ENCODE measurements at places on chromosomes 12 and 14.
A peak's percentile ranks its signal among the peaks of the same experiment; 100 is the strongest.

GRCh38 chr12:39442831-39443080 is 164 bp downstream of the KIF21A start:
- no peak for DNase-seq

- no peak for DNase-seq
Measured at GRCh38 chr14:78141590-78141989, 28.6 kb upstream of the NRXN3 start.

DNA sequence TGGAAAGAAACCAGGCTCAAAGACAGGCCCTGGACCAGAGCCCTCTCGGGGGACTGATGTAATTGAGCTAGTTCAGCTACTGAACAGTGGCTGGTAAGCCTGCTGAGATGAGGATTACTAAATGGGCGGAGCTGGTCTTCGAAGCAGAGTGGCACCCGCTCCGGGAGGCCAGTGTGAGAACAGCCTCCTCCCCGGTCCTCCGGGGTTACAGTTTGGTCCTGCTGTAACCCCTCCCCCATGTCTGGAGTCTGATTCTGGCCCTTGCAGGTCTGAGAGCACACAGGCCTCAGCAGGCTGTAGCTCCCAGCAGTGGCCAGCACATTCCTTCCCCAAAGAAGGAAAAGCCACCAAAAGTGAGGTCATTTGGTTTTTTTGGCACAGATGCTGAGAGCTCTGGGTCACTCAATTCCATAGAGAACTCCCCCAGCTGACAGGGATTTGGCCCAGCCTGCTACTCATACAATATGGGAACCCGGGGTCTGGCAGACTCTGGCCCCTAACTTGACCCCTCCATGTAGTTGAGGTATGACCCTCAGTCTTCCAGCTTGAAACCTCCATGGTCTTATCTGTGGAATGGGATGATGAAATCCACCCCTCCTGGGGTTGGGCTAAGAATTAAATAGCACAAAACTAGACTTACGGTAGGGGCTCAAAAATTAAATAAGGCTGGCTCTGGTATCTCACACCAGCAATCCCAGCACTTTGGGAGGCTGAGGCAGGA is 39.0 kb downstream of the ACTN1 start:
- peak; percentile 98 for DNase-seq

DNA sequence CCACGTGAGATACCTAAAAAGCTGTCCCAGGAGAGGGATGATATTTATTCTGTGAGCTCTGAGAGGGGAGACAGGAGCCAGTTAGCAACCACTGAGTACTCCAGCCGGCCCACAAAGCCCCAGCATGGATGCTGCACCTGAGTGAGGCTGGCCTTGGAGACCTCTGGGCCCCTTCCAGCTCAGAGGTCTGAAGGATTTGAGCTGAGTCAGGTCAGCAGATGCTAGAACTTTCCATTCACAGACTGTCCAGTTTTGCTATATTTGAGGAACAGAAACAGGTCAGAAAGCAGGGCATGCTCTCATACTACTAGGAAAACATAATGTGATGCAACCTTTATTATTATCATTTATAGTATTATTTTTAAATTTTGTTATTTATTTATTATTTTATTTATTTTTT is 15.0 kb upstream of the MAPKAPK5 start:
- no peak for DNase-seq

- DNase-seq, result no peak
Measured at GRCh38 chr12:132572106-132572505, 38.3 kb downstream of the LRCOL1 start.

GRCh38 chr12:117874842-117875434 is 93.9 kb downstream of the KSR2 start:
- peak; percentile 42 for DNase-seq

DNA sequence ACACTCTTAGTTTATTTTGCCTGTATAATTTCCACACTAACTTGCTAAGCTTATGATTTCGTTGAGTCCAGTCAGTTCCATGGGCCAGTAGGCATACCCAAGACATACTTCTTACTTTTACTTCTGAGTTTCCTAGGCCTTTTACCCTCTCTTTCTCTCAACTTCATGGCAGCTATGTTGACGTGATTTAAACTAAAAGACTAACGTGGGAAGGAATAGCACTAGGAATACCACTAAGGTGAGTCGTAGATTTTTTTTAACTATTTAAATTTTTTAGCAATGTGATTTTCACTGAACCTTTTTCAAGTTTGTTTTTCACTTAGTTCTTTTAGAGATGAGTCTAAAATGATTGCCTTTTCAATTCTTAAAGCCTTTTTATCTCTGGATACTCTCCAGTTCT is 793.5 kb upstream of the NOVA1 start:
- no peak for DNase-seq

DNA sequence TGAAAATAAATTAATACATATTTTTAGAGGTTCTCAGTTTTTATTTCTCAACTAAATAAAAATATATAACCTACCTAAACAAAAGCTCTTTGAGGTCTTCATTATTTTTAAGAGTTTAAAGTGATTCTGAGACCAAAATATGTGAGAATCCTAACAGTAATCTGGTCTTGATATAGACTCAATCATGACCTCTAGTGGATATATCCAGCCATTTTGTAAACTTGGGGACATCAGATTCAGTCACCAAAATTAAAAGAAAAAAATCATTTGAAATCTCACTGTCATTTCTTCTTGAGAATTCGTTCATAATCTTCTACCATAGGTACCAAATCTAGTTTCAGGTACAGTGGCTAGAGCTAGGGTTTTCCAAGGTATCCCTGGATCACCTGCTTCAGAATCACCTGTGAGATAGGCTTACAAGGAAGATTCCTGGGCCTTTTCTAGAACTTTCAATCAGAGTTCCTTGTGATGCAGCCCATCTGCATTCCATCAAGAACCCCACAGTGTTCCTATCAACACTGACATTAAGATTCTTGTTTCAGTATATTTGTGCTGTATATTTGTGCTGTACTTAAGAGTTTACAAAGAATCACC is 214.9 kb downstream of the ADAMTS20 start:
- peak; percentile 70 for DNase-seq

DNA sequence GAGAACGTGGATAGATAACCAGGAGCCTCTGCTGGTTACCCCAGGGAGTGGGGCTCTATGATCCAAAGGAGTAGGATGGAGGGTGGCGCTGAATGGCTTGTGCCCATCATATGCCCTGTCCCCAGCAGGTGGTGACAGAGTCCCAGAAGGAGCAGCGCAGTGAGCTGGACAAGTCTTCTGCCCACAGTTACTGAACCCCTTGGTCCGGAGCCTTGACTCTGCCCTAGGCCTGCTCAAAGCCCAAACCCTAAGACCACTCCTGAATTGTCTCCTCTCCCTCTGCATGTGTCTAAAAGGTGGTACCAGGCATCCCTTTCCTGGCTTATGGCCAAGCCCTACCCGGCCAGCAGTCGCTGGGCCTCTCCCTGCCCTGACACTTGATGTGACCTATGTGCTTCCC is 3.2 kb downstream of the PRPH start:
- no peak for DNase-seq

- no peak for DNase-seq
Measured at GRCh38 chr12:124075841-124076240, 102.8 kb downstream of the ZNF664 start.

DNA sequence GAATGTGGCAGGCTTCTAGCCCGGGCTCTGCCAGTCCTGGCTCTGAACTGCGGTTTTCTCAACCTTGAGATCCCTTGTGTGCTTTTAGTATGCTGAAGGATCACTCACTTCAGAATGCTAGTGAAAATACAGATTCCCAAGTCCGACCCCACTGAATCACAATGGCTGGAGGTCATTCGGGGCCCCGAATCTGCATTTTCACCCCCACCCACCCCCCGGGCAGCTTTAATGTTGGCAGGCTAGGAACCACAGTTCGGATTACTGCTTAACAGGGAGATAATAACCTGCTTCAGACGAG is 573 bp upstream of the SUSD6 start:
- no peak for DNase-seq

- no peak for DNase-seq
Measured at GRCh38 chr12:51065530-51065929, 17.4 kb downstream of the LETMD1 start.

- no peak for DNase-seq
Measured at GRCh38 chr12:53807322-53807860, 55.6 kb upstream of the CISTR start.

DNA sequence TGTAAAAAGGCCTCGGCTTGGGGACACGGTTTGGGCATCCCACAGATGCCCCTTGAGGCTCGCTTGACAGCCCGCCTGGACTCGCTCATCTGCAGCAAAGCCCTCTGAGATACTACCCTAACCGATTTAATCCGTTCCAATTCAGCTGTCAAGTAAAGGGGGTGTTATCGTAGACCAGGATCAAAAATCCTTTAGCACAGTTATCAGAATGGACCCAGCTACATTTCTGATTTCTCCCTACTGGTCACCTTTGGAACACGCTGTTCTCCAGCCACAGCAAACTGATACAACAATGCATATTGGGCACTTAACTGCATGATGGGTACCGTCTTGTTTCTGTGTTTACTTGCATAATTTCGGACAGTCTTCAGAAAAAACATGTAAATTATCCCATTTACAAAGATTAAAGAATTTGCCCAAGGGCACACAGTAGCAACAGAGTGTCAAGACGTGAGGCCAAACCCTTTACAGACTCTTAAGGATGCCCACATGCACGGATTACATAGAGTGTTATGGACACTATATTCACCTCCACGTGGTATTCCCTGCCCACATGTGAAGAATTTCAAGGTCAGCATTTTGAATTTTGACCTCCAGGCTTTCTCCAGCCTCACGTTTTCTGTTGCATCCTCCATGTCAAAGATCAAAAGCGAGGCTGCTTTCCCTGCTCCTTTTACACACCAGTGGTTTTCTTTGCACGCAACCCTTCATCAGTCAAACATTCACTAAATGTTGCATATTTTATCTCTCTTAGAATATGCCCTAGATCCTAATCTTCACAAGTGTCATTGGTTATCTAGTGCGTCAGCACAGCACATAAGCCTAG is 3.2 kb upstream of the DUSP6 start:
- peak; percentile 20 for DNase-seq

DNA sequence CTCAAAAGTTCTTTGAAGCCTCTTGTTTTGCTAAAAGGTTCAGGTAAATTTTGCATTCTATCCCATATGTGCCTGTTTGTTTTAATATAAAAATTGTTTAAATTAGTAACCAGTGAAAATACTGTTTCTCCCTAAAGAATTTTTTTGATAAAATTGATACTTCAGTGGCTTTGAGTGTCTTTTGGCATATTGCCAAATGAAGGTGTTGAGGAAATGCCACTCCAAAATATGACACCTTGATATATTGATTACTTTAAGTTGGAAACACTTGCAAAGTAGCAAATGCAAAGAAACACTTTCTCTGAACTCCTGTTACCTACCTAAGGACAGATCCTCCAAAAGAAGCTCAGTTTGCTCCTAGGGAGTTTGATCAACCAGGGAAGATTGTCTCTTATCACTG is 8.4 kb downstream of the STYX start:
- DNase-seq, result no peak

GRCh38 chr14:80621701-80622100 is 319.8 kb downstream of the CEP128 start:
- peak; percentile 88 for DNase-seq

DNA sequence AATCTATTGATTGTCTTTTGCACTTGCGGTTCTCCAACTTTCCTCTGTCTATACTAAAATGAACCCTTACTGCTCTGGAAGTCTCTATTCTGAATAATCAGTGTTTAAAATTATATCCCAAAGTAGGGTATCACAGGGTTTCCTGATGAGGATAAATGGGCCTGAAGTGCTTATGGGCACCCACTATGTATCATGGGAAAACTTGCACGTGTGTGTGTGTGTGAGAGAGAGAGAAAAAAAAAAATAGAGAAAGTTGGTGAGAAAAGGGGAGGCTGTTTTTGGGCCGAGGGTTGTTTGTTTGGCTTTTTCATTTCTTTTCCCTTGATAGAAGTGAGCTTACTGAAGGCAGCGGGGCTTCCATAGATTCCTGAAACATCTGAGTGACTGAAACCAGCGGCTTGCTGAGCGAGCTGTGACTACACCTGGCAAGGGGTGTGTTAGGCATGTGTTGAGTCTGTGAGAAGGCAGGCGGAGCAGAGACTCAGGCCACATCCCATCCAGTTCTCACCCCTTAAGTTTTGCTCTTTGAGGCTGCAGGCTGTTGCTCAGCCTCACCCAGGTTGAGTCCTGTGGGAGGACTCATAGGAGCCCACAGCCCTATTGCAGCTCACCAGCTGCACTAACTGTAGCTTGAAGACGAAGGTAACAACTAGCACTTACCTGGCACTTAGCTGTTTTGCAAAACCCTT is 17.2 kb downstream of the PPFIBP1 start:
- no peak for DNase-seq

DNA sequence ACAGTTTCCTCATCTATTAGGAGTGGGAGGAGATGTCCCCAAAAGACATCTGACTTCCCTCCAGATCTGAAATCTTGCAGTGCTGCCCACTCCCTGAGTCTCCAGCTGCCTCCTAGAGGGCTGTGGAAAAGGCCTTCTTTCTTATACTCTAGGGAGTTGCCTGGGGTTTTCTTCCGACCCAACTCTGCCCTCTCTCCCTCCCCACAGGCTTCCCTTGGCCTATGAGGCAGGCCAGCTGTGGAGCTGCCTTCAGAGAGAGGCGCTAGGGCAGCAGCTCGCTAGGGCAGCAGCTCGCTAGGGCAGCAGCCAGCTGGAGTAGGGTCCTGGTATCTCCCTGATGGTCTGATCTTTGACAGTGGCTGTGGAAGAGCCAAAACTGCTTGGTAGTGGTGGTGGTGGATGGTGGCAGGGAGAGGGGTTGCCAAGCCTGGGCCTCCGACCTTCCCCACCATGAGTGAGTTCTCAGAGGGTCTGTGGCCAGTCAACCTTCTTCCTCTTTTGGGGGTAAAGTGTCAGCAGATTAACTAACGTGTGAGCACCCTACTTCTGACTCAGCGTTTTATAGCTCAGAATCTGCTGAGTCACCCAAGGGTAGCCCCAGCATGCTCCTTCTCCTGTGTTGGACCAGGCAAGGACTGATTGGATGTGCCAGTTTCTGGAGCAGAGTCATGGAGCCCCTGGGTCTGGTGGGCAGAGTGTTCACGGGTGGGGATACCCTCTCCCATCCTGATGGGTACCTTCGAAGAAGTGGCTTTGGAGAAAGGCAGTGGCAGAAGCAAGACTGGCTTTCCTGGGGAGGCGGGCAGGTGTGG is 2.3 kb downstream of the SLC48A1 start:
- DNase-seq, result peak; percentile 23

DNA sequence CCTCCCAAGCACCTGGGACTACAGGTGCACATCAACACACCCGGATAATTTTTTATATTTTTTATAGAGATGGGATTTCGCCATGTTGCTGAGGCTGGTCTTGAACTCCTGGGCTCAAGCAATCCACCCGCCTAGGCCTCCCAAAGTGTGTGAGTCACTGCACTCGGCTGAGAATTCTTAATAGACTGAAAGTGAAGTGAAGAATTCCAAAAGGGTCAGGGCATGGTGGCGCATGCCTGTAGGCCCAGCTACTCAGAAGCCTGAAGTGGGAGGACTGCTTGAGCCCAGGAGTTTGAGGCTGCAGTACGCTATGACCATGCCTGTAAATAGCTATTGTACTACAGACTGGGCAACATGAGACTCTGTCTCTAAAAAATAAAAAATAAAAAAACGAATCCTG is 43.7 kb downstream of the TCHP start:
- no peak for DNase-seq

- DNase-seq, result no peak
Measured at GRCh38 chr14:36843410-36843809, 181.8 kb downstream of the PAX9 start.
